Kidney (tissue), 22 donors: ENCODE measurements at places on chromosomes 12 and 14. TPM values are rescaled to one million over a fixed set of nuclear protein-coding genes. Genes with fewer than 3 reads are reported as not detected.
A peak's percentile ranks its signal among the peaks of the same experiment; 100 is the strongest.

The RIPK3 gene
- total RNA-seq, result 19.5 TPM

The ASIC1 gene
- 1.6 TPM for total RNA-seq

The IL26 gene
- total RNA-seq, result not detected

The IL22 gene
- total RNA-seq, result not detected

The CCDC38 gene
- 0.31 TPM for total RNA-seq

The OR6C65 gene
- not detected for total RNA-seq

The FBXO21 gene
- total RNA-seq, result 45.0 TPM

DNA sequence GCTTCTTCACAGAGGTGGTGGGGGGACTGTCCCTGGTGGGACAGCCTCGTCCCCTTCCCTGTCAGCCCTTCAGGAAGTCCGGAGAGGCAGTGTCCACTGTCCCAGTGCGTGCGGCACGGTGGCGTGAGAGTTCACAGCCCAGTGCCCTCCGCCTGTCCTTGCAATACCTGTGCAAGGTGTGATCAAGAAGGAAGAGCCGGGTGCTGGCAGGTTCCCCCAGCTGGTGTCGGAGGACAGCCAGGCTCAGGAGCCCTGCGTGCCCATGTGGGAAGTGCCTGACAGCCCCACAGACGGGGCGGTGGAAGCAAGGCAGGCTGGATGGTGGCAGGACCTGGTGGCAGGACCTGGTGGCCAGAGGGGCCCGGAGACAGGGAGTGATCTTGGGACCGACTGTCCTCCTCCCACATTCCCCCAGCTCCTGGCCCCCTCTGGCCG is 16.4 kb downstream of the NOC4L start:
- H3K4me1 ChIP-seq, result peaks cover 6% of the 10 kb centered on the region
- peak; percentile 70 for DNase-seq
- H3K36me3 ChIP-seq, result peaks cover 27% of the 10 kb centered on the region
- no peak overlapping the region for H3K4me3 ChIP-seq

DNA sequence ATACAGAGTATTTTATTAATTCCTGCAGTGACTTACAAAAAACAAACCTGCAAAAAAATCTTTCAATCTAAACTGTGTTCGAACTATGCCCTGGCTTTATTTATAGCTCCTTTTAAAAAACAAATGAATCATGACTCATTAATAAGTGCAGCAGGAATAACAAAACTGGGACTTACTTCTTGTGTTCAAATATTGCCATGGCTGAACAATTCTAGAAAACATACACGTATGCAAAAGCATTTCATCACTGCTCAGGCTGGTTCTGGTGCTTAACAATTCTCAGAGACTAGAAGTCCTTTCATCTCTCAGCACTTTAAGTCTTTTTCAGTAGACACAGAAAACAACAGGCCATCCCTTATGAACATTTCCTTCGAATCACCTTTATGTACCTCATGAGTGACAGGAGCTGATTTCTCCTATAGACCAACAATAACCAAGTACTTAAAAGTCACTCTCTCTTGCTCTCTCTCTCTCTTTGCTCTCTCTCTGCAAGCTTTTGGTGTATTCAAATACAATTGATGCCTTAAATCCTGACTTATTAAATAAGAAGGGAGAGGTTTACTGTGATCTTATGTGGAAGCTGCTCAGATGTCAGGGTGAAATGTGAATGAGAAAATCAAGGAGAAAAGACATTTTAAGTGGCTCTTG is 268.8 kb downstream of the TTC8 start:
- H3K27ac ChIP-seq, result no peak overlapping the region
- no peaks in the 10 kb centered on the region for H3K36me3 ChIP-seq
- H3K27me3 ChIP-seq, result no peaks in the 10 kb centered on the region
- no peak overlapping the region for H3K4me3 ChIP-seq
- H3K4me1 ChIP-seq, result no peaks in the 10 kb centered on the region

DNA sequence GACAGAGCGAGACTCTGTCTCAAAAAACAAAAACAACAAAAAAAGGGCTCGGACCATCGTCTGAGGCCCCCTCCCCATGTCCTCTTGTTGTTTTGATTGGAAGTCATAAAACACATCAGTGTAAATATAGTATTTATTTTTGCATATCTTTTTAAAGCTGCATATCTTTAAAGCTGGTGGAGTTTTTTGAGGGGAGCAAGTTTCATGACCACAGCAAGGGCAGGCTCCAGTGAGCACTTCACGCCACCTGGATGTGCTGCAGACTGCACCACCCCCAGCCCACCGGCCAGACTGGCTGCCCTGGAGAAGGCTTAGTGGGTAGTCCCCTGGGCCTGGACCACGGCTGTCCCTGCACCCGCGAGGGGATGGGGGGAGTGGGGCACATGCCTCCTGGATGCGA is 11.9 kb upstream of the BCL7A start:
- H3K4me1 ChIP-seq, result peaks cover under 1% of the 10 kb centered on the region
- DNase-seq, result no peak
- no peaks in the 10 kb centered on the region for H3K36me3 ChIP-seq
- no peak overlapping the region for H3K4me3 ChIP-seq
- H3K27ac ChIP-seq, result no peak overlapping the region
- H3K27me3 ChIP-seq, result no peaks in the 10 kb centered on the region

- H3K27me3 ChIP-seq, result no peaks in the 10 kb centered on the region
- no peaks in the 10 kb centered on the region for H3K4me1 ChIP-seq
- DNase-seq, result no peak
- H3K36me3 ChIP-seq, result no peaks in the 10 kb centered on the region
- no peak overlapping the region for H3K4me3 ChIP-seq
Observed at GRCh38 chr12:63937378-63938316, 93.1 kb downstream of the SRGAP1 start.

DNA sequence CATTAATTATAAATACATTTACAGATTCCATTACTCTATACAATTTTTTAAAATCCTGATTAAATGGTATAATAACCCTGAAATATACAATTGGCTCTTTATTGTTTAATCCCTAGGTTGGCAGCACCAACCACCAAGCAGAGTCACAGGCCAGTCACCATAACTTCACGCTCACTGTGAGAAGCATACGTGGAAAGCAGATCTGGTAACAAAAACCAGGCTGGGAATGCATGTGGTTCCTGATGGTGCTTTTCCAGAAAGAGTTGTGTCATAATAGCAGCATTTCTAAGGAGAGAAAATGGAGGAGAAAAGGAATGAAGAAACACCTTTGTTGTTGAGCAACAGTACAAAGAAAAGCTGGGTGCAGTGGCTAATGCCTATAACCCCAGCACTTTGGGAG is 66.1 kb downstream of the SIX6 start:
- no peak for DNase-seq
- H3K27ac ChIP-seq, result no peak overlapping the region
- no peak overlapping the region for H3K4me3 ChIP-seq
- H3K36me3 ChIP-seq, result no peaks in the 10 kb centered on the region
- H3K4me1 ChIP-seq, result no peaks in the 10 kb centered on the region

DNA sequence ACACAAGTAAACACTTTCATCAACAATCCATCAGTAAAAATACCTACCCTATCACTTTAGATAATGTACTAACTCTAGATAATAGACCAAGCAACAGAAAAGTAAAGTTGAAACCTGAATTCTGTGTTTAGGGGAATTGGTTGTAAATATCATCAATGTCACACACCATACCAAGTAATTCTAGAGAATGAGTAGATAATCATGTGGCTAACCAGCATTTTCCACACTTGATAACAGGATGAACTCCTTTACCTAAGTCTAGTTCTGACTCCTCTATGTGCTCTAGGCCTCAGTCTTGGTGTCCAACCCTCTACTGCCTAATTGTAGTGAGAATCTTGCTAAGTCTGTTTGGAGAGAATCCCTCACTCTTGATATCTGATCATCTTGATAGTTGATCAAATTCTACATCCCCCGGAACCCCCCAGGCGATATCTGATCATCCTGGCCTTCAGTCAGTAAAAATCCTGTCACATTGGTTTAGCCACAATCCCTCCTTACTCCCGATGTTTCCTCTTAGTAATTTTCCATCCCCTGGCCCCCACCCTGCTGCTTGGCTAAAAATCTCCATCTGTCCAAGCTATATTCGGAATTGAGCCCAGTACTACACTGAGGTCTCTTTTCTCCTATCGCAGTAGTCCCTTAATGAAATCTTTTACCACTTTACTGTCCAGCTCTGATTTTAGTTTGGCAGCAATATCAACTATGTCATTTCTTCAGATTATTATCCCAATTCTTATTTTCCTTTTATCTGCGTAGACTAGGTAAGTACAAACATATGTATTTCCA is 3.4 kb upstream of the SLCO1A2 start:
- no peaks in the 10 kb centered on the region for H3K4me1 ChIP-seq
- no peak overlapping the region for H3K27ac ChIP-seq
- H3K4me3 ChIP-seq, result no peak overlapping the region
- no peaks in the 10 kb centered on the region for H3K27me3 ChIP-seq
- DNase-seq, result no peak

DNA sequence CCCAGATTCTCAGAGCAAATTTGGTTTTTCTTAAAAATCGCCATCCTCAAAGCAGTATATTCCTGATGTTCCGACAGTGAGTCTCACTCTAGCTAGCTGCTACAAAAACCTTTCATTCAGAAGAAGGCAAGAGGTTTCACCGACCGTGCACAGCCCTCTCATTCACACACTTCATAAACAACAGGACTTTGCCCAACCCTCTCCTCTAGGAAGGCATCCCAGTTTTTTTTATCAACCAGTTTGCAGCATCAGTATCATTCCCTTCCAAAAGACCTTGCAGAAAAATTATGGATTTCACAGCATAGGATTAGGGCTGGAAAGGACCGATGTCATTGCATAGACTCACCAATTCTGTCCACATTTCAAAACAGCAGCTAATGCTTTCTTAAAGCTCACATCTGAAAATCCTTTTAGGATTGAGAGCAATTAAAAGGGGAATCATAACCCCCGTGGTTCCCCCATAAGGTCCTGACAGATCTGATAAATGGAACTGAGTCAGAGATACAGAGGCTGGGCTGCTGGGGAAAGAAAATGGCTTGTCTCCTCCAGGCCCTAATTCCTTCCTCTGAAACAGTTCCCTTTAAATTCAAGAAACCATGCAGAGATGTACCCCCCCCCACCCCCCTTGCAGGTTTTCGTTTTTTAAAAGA is 597 bp downstream of the SVOP start:
- H3K4me1 ChIP-seq, result no peaks in the 10 kb centered on the region
- H3K27me3 ChIP-seq, result no peaks in the 10 kb centered on the region
- no peak overlapping the region for H3K4me3 ChIP-seq

GRCh38 chr12:84198294-84198946 is 714.2 kb downstream of the SLC6A15 start:
- H3K36me3 ChIP-seq, result no peaks in the 10 kb centered on the region
- no peaks in the 10 kb centered on the region for H3K4me1 ChIP-seq
- no peak overlapping the region for H3K4me3 ChIP-seq
- DNase-seq, result no peak
- no peak overlapping the region for H3K27ac ChIP-seq
- no peaks in the 10 kb centered on the region for H3K27me3 ChIP-seq

- no peak overlapping the region for H3K4me3 ChIP-seq
- no peaks in the 10 kb centered on the region for H3K27me3 ChIP-seq
- H3K27ac ChIP-seq, result no peak overlapping the region
- no peak for DNase-seq
- H3K4me1 ChIP-seq, result no peaks in the 10 kb centered on the region
- no peaks in the 10 kb centered on the region for H3K36me3 ChIP-seq
Observed at GRCh38 chr14:22225516-22226140, 363.4 kb downstream of the DAD1 start.

GRCh38 chr12:24888813-24889212 is 60.1 kb downstream of the BCAT1 start:
- no peak for DNase-seq
- no peak overlapping the region for H3K4me3 ChIP-seq
- no peak overlapping the region for H3K27ac ChIP-seq
- no peaks in the 10 kb centered on the region for H3K27me3 ChIP-seq
- no peaks in the 10 kb centered on the region for H3K36me3 ChIP-seq
- no peaks in the 10 kb centered on the region for H3K4me1 ChIP-seq
